Activated gamma-delta T cell treated with Interleukin-2 at 50 U/mL for 16 hours (primary cell): ENCODE measurements at places on chromosomes 1 and 21.

DNA sequence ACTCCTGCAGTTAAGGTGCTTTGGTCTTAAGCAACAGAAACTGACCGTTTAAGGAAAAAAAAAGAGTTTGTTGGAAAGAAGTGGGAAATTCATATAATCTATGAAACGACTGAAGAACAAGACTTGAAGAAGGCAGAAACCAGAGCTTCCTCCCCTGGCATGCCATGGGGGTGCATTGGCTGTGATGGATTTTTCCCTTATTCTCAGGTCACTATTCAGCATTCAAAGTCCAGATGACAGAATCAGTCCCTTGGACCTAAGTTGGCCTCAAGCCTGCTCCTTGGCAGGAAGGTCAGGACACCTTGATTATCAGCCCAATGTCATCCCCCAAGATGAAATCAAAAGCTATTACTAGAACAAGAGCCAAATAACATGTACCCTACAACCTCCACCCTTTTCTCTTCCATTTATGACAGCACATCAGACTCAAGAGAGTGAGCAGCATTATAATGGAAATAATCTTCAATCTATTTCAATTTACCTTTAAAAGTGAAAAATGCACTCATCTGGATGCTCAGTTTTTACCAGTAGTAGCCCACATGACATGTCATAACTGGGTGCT lies 15.8 kb upstream of the TMEM9 start:
- no peak for DNase-seq

DNA sequence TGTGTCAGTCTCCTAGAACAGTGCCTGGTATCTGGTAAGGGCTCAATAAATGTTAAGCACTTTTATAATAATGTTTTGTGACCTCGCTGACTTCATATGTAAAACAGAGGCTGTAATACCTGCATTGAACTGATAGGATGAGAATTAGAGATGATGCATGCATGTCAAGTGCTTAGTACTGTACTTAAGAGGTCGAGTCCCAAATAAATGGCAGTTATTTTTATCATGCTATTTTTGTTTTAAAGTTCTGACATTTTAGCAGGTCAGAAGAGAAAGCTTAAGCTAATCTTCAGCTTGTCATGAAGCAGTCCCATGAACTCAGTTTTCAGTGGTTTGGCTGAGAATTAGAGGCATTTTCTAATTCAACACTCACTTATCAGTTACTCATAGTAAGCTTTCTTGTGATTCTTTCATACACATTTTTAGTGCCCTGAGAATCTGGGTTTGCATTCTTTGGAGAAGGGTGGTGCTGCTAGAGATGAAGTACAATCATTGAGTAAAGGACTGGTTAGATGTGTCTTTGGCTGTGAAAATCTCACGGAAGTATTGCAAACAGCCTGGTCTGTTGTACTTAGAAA lies 75.7 kb upstream of the RAVER2 start:
- DNase-seq: no peak

DNA sequence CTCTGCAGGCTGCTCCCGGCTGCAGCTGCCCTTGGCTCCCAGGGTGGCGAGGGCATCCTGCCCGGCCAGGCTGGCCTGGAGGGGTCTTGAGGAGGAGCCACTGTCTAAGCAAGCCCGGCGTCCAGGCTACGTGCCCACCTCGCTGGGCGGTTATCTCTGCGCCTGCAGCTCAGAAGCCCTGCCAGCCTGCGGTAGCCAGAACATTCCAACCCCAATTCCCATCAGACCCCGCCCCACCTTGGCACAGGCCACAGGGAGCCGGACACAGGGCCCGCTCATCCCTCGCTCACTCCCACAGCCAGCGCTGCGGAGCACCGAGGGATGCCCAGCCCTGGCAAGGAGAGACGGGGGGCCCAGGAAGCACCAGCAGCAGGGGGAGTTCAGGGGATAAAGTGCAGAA lies 53.9 kb downstream of the MEGF6 start:
- DNase-seq: no peak

- DNase-seq: no peak
Observed at GRCh38 chr1:4050998-4051397, 150.9 kb upstream of the C1orf174 start.
